ENCODE measurements at places on chromosomes 7 and 10. TPM values are rescaled to one million over a fixed set of nuclear protein-coding genes. Genes with fewer than 3 reads are reported as not detected.

GRCh38 chr10:43236176-43236850, 30.6 kb downstream of the RASGEF1A start:
- no peak for DNase-seq

- DNase-seq = peak; percentile 10
These were observed 58.8 kb upstream of the AGMO start for GRCh38 chr7:15620491-15621185.

DNA sequence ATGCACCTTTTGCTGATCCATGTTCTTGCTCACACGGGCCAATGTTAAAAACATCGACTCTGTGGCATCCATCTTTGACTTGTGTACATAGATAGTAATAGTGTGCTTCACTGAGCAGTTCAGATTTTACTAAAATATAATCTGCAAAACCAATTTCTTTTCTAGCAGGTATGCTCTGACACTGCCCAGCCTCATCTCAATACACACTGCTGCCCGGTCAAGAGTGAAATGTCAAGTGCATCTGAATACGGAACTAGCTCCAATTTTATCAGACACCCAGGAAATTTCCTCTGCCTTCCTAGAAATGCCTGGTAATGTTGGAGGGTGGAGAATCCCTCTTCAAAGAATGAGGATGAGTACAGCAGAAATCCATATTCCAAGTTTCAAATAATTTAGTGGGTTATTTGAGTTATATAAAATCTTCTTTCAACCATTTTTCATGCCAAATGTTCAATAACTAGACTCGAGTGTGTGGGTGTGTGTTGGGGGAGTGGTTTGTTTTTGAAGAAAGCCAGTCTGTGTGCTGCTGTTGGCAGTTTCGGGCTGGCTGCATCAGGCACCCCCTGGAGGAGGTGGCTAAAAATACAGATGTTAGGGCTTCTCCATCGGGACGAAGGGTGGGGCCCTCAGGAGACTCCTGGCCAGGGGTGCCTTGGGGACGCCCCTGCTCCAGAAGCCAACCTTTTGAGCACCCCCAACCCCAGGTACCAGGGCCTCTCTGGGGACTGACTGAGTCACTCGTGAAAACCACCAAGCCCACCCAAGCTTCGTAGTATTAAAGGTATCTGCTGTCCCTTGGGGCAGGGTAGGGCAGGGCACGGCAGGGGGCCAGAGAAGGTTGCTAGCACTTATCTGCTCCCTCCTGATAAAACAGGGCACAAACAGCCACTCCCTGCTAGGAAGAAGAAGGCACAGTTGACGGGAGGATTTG, 15.4 kb downstream of the CTBP2 start:
- DNase-seq = no peak

DNA sequence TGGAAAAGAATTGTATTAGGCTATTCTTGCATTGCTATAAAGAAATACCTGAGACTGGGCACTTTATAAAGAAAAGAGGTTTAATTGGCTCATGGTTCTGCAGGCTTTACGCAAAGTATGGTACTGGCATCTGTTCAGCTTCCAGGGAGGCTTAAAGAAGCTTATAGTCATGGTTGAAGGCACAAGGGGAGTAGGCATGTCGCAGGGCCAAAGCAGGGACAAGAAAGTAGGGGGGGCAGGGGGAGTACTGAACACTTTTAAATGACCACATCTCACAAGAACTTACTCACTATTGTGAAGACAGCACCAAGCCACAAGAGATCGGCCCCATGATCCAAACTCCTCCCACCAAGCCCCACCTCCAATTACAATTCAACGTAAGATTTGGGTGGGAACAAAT, 152.5 kb upstream of the PHF14 start:
- DNase-seq = no peak

- peak; percentile 44 for DNase-seq
These were observed 320.4 kb downstream of the PLXNA4 start for GRCh38 chr7:132255898-132256297.

DNA sequence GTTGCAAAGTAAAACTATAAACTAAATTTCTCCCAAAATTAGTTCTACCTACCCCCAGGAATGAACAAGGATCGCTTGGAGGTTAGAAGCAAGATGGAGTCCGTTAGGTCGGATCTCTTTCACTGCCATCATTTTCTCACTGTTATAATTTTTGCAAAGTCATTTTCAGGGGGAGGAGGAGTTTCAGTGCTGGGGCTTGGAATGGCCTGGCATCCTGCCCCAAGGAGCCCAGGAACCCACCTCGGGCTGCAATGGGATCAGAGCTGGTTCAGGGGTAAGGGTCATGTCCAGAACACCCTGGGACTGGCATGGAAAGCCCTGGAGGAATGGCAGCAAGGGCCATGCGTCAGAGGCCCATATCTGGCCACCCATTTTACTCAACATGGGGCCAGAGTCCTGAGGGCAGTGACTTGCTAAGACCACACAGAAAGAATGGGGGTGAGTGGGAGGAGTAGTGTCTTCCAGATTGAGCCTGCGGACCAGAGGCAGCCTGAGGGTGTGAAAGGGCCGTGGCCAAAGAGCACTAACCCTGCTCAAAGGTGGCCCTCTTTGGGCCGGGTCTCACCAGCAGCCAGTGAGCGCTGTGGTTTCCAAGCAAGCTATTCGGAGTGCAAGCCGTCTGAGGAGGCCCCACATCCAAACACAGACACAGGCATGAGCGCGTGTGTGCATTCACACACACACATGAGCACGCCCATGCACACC, 31.8 kb downstream of the GPRIN2 start:
- DNase-seq = no peak

GRCh38 chr7:142355328-142355727, 97.5 kb upstream of the PRSS58 start:
- DNase-seq = no peak

DNA sequence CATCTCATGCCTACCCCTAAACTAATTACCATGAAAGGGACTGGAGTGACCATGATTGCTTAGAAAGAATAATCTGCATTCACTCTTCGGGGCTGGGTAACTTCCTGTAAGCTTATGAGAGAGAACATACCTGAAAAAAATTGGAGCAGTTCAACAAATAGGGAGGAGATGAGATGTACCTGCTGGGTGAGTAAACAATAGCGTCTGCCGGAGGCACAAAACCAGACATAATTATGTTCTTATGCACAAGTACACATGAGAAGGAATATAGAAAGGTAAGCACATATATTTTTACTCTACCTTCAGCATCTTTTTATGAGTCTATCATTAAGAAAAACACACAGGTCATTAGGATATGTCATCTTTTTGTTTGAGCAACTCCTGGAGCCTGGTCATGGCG, 224.6 kb upstream of the FERD3L start:
- DNase-seq = no peak

DNA sequence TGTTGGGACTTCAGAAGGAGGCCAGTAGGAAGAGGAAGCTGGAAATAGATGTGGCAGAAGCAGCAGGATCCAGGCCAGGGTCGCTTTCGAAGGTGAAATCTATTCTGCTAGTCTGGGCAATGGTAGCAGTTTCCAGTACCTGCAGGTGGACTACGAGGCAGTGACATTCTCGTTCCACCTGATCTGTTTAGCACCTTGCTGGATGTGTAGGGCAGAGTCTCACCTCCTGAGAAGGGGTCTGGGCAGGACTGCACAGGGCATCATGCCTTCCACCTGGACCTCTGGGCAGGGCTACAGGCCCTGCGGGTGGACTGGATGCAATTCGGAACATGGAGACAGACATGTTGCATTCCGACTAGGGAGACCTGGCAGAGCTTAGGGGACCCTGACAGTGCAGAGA, 254.8 kb upstream of the ZNF32 start:
- DNase-seq = no peak

- DNase-seq = no peak
These were observed 13.5 kb upstream of the RPEL1 start for GRCh38 chr10:103232131-103232673.

DNA sequence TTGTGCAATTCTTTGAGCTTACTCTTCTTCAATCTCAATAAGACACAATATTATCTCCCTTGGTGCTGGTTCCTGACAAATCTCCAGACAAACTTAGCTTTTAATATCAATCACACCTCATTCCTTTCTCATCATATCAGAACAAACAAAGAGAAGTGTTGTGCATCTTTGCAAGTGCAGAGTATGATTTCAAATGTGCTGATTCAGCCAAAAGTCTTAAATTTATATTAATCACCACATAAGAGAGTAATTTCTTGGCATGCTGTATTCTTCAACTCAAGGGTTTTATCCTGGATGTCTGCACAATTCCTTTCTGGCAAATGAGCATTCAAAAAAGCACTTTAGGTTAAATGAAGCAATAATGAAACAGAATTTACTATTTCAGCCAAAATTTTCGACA, 877.8 kb downstream of the ANKRD7 start:
- DNase-seq = peak; percentile 7

DNA sequence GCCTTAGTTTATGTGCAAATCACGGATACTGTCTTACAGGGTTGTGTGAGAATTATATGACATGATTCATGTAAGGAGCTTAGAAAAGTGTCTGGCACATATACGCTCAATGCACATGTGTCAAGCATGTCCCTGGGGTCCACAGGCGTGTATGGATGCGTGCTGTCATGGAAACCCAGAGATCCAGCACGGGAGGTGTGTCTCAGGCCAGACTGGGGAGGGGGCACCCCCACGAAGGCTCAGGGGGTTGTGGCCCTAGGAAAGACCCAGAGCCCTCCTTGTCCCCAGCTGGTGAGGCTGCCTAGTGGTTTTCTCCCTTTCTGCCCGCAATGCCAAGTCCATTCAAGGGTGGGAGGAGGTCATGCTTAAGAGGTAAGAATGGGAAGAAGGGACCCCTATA, 9.1 kb downstream of the BTBD16 start:
- DNase-seq = no peak

Gene STAG3
- total RNA-seq = 1.9 TPM

Gene MOSPD3
- total RNA-seq = 7.2 TPM

Gene ANXA8
- total RNA-seq = 32.5 TPM

Gene GNB2
- 60.9 TPM for total RNA-seq

Gene MUC3A
- total RNA-seq = 2.2 TPM

Gene MEST
- 417 TPM for total RNA-seq

Gene GRID2IP
- 0.96 TPM for total RNA-seq

Gene FAM25G
- total RNA-seq = not detected
